Fibroblast of skin of abdomen (primary cell): ENCODE measurements at places on chromosomes 5 and 9.

DNA sequence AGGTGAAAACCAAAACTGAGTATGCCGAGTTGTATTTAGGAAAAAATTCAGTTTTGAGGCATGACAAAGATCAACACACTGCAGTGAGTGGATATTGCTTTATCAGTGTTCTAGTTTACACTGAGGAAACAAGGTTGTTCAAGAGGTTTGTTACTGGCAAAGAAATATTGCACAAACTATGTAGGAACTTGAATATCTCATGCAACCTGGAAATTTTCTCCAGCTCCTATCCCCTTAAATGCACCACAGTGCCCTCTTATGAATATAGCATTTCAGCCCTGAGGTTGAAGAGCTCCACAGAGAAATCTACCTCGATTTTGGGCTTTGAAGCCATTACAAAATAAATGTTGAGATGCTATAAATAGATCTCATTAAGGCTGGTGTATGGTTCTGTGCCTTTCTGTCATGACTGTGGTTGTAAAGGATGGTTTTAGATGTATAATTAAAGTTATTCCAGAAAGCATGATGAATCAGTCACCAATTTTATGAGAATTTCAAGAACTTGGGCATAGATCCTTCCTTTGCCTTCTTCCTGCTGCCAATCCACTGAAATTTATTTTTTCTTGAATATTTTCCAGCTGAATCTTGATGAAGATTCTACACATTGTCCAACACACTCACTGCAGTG is 159.3 kb downstream of the SPATA31D1 start:
- peak; percentile 21 for DNase-seq

GRCh38 chr5:109247986-109248385 is 161.8 kb downstream of the PJA2 start:
- no peak for DNase-seq

DNA sequence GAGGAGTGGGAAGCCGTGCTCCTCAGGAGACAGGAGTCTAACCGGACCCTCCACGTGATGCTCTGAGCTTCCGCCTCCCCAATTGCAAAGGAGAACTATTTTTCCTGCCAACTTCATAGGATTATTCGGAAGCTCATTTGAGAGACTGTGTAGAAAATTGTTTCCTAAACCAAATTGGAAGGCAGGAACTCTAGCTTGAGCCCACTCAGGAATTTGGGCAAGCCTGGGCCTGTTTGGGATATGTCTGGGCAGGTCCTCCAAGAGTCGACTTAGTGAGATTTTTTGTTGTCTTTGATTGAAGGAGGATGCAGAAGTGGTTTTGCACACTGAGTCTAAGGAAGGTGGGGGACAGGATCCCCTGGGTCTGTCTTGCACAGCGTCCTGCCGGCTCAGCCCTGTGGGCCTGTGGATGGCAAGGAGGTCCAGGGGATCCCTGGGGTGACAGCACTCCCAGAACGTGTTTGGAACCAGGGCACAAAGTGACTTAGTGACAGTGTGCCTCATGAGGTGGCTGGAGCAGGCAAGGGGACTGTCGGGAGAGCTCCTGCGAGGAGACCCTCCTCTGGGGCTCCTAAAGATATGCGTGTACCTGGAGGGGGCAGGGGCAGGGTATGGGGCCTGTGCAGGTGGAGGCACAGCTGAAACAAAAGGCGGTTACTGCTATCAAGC is 283.3 kb downstream of the NSG2 start:
- peak; percentile 60 for DNase-seq

DNA sequence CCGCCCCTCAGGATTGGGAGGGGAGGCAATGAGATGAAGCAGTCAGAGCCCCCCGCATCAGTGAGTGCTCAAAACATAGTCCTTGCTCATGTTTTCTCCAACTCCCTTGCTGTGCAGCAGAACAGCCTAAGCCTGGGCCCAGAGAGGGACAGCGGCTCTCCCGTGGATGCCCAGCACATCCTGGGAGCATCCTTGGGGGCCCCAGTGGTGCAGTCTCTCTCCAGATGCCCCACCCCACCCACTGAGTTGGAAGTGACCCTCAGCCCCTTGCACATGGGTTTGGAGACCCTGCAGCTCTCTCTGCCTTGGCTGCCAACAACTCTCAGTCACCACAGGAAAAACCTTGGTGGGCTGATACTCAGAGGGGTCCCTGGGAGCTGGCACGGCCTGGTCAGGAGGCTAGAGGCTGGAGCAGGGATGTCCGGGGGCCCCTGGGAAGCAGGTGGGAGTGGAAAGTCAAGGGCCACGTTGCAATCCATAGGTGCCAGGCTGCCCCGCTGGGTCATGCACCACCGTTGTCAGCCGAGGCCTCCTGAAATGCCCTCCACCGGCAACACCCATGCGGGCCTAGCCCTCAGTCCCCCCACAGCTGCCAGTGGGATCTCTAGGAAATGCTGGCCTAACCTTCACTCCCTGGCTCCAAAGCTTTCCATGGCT is 242.5 kb downstream of the PBX3 start:
- DNase-seq = no peak

GRCh38 chr5:177350776-177351391 is 584 bp downstream of the LMAN2 start:
- no peak for DNase-seq

DNA sequence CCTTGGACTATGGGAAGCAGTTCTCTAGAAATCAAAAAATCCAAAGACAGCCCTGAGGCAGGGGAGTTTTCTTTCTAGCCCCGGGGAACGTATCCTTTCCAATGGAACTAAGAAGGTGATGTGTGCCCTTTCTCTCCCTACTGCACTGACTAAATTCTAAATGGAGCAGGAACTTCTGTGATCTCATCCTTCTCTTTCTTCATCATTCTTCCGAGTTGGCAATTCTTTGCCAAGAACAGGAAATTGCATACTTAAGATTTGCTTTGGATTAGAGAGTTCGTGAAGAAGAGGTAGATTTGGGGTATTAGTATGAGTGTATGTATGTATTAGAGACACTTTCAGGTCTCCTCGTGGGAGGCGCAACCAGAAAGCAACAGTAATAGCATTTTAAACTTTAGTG is 178.0 kb upstream of the PIK3R1 start:
- no peak for DNase-seq

DNA sequence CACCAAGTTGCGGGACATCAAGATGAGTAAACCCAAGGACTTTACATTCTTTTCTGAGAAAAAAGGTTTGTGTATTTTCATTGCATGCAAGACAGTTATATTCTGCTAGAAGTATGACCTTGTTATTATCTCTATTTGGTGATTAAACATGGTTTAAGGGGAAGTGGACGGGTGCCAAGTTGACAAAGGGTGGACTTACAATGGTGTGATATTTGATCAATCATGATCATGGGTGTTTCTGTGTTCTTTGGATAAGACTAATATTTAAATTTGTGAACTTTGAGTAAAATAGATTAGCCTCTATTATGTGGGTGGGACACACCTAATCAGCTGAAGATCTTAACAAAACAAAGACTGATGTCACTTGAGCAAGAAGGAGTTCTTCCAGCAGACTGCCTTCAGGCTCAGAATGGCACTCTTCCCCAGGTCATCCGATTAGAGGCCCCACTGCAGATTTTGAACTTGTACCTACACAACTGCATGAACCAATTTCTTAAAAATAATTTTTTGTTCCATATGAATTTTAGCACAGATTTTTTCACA is 782.9 kb downstream of the CDH12 start:
- no peak for DNase-seq

DNA sequence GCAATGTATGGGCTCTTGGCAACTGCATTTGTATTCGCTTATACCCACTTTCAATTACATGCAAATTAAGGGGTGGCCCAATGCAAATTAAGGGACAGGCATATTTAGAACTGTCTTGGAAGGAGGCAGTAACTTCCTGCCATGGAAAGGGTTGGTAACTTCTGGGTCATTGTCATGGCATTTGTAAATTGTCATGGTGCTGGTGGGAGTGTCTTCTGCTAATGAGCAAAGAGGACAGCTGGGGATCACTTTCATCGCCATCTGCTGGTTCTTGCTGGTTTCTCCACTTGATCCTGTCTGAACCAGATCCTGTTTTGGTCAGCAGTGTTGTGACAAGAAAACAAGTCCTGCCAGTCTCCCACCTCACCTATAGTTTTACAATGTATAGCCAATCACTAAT is 23.3 kb upstream of the UGT3A2 start:
- peak; percentile 6 for DNase-seq

- no peak for DNase-seq
These were observed 9.6 kb downstream of the ZNF608 start for GRCh38 chr5:124736805-124737188.

DNA sequence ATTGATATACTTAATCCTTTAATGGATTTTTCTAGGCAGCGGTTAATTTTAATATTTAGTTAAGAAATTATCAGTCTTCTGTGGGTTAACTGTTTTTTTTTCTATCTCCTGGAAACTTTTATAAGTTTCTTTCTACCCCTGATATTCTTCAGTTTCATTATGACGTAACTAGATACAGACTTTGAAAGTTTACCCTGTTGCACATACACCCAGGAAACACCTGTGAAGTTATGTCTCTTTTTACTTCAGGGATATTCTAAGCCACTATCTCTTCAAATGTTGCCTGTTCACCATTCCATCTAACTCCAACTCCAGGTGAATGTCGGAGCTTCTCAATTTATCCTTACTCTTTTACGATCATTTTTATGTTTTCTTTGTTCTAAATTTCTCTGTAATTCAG is 329.0 kb downstream of the ICE1 start:
- DNase-seq = no peak

DNA sequence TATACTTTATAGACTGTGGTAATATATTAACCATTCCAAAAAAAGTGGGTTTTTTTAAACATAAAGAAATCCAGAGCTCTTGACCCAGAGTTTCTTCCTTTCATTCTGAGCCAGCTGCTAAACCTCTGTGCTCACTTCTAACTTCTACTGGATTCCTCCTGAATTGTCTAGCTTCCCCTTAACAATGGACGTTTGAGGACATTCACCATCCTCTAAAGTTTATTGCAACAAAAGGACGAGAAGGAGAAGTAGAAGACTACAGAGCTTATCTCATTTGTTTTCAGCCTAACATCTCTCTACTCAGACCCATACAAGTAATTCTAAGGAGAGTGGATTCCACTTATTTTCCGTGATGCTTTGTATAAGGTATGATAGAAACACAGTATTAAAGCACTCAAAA is 284.2 kb downstream of the MAST4 start:
- DNase-seq = no peak

GRCh38 chr5:53087621-53088121 is 21.9 kb downstream of the MOCS2 start:
- DNase-seq = no peak

DNA sequence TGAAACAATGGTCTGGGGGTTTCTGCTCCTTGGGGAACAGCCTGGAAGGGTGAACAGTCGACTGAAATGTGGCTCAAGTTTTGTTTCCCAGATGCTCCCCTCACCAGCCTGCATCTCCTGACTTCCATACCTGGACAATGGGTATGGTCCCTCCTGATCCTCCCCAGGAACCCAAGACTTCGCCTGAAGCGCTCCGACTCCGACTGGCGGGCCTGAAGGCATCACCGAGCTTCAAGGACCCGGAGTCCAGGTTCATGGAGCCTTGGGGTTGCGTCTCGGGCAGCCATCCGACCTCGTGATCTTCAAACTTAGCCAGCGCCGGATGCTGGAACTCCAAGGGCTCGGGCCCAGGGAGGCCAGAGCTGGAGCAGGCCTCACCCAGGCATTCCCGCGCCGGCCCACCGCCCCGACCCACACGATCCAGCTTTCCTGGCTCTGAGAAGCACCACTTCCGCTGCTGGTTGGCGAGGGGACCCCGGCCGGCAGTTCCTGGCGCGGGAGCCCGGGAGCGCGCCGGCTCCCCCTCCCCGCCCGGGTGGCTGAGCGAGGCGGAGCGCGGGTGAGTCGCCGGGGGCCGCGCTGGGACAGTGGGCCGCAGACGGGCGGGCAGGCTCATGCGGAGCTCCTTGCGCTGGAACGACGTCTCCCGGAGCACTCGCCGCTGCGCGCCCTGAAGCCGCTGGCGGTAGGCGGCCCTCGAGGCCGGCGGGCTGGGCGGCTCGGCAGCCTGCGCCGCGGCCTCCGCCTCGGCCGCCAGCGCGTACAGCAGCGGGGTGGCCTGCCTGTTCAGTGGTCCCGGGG is 5.2 kb downstream of the SHROOM1 start:
- DNase-seq = no peak

GRCh38 chr9:32875242-32875641 is 91.9 kb downstream of the TMEM215 start:
- DNase-seq = no peak

GRCh38 chr9:115548609-115549260 is 430.8 kb upstream of the TNC start:
- DNase-seq = peak; percentile 86

DNA sequence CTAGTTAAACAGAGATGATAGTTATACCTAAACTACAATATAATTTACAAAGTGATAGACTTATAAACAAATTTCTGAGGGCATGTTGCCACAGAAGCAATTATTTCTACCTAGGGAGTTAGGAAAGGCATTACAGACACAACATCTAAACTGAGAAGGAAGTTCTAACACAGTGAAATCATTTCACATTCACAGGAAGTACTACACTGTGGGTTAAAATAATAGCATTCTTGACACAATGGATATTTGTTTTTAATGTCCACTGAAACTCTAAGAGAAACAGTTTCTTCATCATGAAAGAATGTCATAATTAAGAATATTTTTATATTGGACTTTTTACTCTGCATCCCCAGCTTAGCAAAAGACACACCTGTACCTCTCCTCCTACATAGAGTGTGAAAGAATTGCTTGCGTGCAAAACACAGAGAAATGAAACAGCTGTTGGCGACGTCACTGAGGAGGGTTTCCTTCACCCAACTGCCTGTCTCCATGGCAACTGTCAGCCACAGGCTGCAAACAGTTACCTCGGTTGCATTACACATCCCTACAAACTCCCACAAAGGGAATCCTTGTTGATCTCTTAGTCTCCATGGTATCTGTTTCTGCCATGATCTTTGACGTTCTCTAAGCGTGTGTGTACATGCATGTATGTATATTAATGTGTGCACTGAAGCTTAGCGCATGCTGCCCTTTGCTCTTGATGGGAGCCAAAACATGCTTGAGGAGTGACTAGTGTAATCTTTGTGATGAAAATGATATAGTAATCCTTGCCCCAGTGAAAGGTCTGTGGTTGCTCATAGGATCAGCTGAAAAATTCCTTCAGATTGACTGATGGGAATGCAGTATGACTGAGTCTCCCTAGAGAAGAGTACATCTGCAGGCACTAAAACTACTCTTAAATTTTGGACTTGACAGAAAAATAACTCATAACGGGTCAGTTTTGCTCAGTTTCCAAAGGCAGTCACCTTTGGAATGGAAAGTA is 168.5 kb downstream of the ACTL7B start:
- DNase-seq = peak; percentile 92

- no peak for DNase-seq
These were observed 238.7 kb downstream of the NFIB start for GRCh38 chr9:14075218-14075617.

GRCh38 chr5:138452720-138453119 is 12.6 kb upstream of the EGR1 start:
- DNase-seq = no peak

DNA sequence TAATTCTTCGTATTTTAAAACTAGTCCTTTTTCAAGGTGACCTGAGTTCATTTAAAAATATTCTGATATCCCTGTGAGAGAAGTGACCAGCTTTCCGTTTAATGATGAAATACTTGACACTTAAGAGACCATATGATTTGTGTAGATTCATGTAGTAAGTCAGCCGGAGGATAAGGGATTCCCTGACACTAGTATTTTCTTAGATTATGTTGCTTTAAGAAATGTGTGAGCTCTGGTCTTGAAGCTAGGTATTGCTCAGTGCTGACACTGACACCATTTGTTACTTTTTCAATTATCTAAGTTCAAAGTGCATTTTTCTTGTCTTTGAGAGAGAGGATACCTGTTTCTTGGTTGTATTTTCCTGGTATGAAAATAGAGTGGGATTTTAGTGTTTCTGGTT is 4.2 kb downstream of the NIPBL start:
- no peak for DNase-seq
